ENCODE measurements at places on chromosomes 5 and 9.

DNA sequence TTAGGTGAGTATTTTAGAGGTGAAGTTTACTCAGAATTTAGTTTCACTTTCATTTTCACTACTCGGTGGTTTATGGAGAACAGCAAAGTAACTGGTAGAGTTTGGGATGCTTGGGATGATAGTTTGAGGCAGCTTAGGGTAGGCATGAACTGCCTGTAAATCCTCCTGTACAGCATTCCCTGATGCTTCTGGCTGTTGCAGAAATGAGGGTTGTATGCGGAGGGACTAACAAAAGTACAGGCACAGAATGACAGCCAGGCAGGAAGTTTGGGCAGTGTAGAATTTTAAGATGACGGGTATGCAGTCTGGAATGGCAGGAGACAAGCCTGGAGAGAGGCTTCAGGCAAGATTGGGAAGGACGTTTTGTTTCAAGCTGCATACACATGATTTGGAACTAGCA lies 48.0 kb upstream of the FAM120AOS start:
- no peak overlapping the region for H3K27ac ChIP-seq
- no peak for DNase-seq
- H3K4me3 ChIP-seq = no peak overlapping the region
- H3K27me3 ChIP-seq = no peaks in the 10 kb centered on the region
- peaks cover 10% of the 10 kb centered on the region for H3K4me1 ChIP-seq

DNA sequence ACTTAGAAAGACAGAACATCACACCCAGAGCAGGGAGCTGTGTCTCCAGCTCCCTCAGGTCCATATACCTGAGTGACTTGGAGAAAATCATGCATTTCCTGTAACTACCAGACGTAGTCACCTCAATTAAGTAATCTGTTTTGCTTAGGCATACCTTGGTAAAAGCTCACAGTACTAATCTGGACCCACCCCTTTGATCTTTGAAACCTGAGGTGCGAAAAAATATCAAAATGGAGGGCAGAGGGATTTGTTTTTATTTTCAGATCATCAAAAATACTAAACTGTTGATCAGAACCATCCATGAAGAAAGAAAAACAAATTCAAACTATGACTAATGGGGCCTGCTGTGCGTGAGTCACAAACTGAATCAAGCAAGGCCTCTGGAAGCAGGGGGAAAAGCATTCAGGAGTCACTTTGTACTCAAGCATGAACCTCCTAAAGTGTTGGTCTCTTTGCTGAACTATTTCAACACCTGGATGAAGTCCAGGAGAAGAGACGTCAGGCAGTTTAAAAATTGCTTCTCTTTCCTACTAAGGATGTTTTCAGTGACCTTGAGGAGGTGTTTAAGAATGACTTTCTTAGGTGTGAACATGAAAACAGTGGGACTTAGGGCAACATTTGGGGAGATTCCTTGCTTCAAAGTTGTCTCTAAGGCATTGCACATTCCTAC lies 76.3 kb downstream of the MUSK start:
- H3K4me1 ChIP-seq = peaks cover 10% of the 10 kb centered on the region
- no peaks in the 10 kb centered on the region for H3K36me3 ChIP-seq
- H3K27me3 ChIP-seq = peaks cover 5% of the 10 kb centered on the region

GRCh38 chr5:132434416-132435286 lies 55.9 kb downstream of the IRF1 start:
- no peak overlapping the region for H3K4me3 ChIP-seq
- H3K36me3 ChIP-seq = no peaks in the 10 kb centered on the region
- H3K27me3 ChIP-seq = peaks cover 9% of the 10 kb centered on the region
- peak overlapping the region; percentile 1 for H3K27ac ChIP-seq

DNA sequence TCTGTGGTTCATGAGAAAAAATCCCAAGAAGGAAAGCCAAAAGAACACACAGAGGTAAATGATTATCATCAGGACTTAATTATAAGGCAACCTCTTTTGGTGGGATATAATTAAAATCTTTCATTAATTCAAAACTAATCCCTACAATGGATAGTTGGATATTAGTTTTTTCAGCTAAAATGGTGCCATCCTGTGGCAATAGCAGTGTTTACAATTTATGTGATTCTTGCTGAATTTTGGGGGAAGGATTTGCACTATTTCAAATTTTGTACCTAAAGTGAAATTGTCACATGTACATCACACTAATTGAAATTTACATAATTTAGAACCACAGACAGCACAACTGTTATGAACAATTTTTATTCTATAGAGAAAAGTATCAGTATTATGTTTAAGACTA lies 67.0 kb downstream of the CAST start:
- peaks cover 18% of the 10 kb centered on the region for H3K36me3 ChIP-seq
- H3K27ac ChIP-seq = no peak overlapping the region
- no peaks in the 10 kb centered on the region for H3K27me3 ChIP-seq
- no peaks in the 10 kb centered on the region for H3K4me1 ChIP-seq
- no peak for DNase-seq

DNA sequence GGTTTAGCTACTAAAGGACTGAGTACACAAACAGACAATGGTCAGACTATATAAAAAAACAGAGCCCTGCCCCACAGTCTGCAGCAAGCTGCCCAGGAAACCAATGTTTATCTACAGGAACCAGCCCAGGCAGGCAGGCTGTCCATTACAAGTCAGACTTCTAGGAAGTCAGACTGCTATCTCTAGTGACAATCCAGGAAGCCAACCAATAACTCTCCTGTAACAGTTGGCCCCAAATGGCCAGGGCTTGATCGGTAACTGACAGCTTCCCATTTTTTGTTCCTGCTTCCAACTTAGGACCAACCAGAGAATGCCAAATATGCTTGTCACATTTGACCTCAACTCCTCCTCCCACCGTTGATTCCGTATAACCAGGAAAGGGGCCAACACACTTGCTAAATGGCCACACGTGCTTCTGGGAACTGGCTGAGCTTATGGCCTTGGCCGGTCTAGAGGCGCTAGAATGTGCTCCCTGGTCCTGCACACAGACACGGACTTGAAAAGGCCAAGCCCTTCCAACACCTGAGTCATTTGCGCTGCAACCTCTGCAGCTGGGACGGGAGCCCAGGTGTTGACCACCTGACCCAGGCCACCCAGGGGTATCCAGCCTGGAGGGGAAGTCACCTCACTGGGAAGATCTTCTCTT lies 79.6 kb upstream of the CDK20 start:
- H3K36me3 ChIP-seq = no peaks in the 10 kb centered on the region
- no peak overlapping the region for H3K4me3 ChIP-seq
- H3K27ac ChIP-seq = no peak overlapping the region
- no peak for DNase-seq
- H3K27me3 ChIP-seq = peaks cover 7% of the 10 kb centered on the region

- peaks cover 21% of the 10 kb centered on the region for H3K4me1 ChIP-seq
These were observed 32.3 kb upstream of the CSF1R start for GRCh38 chr5:150118561-150119229.

DNA sequence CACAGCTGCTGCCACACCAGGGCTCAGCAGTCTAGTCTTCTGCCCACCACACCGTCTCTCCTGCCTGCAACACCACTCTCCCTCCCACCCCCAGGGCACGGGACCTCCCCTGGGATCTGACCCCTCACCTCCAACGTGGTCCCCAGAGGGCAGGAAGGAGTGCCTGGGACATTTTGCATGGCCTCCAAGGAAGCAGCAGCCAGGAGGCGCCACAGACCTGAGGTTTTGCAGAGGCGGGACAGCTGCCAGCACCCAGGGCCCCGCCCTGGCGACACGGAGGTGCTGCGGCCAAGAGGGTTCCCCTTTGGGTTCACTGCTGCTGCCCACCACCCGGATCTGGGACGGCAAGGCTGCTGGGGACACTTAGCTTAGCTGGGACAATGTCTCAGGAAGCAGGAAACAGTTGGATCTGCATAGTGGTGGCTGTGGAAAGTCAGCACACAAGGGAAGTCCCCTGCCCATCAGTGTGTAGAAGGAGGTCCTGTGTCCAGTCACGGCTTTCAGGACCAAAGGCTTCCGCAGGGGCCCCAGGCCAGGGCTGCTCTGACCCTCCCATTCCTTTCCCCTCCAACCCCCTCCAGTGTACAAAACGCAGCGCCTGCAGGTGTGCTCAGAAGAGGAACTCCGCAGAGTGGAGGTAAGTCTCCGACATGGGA lies 13.8 kb downstream of the PROP1 start:
- DNase-seq = peak; percentile 28
- H3K27ac ChIP-seq = no peak overlapping the region
- H3K27me3 ChIP-seq = peaks cover 11% of the 10 kb centered on the region
- H3K36me3 ChIP-seq = no peaks in the 10 kb centered on the region
- no peak overlapping the region for H3K4me3 ChIP-seq
- peaks cover 30% of the 10 kb centered on the region for H3K4me1 ChIP-seq

- H3K4me3 ChIP-seq = no peak overlapping the region
- H3K4me1 ChIP-seq = peaks cover 24% of the 10 kb centered on the region
- no peak overlapping the region for H3K27ac ChIP-seq
- H3K27me3 ChIP-seq = peaks cover 3% of the 10 kb centered on the region
- DNase-seq = no peak
These were observed 172.0 kb downstream of the DENND1A start for GRCh38 chr9:123757960-123758359.

- H3K36me3 ChIP-seq = peaks cover 6% of the 10 kb centered on the region
- no peak for DNase-seq
- peaks cover 2% of the 10 kb centered on the region for H3K27me3 ChIP-seq
- H3K4me1 ChIP-seq = no peaks in the 10 kb centered on the region
- H3K27ac ChIP-seq = no peak overlapping the region
These were observed 1.3 kb downstream of the TMEM250 start for GRCh38 chr9:136117291-136117915.

GRCh38 chr5:108382784-108383330 lies 959 bp upstream of the FBXL17 start:
- peaks cover 7% of the 10 kb centered on the region for H3K36me3 ChIP-seq
- no peak for DNase-seq
- peaks cover 39% of the 10 kb centered on the region for H3K4me1 ChIP-seq
- H3K27ac ChIP-seq = peak overlapping the region; percentile 96

- H3K27ac ChIP-seq = no peak overlapping the region
- DNase-seq = no peak
- no peaks in the 10 kb centered on the region for H3K4me1 ChIP-seq
- peaks cover 76% of the 10 kb centered on the region for H3K36me3 ChIP-seq
These were observed 48.2 kb downstream of the ERMP1 start for GRCh38 chr9:5784526-5785315.

GRCh38 chr5:176559683-176560082 lies 10.5 kb downstream of the CDHR2 start:
- DNase-seq = no peak
- no peaks in the 10 kb centered on the region for H3K36me3 ChIP-seq
- H3K27me3 ChIP-seq = peaks cover 10% of the 10 kb centered on the region
- no peak overlapping the region for H3K4me3 ChIP-seq
- H3K4me1 ChIP-seq = peaks cover 21% of the 10 kb centered on the region

DNA sequence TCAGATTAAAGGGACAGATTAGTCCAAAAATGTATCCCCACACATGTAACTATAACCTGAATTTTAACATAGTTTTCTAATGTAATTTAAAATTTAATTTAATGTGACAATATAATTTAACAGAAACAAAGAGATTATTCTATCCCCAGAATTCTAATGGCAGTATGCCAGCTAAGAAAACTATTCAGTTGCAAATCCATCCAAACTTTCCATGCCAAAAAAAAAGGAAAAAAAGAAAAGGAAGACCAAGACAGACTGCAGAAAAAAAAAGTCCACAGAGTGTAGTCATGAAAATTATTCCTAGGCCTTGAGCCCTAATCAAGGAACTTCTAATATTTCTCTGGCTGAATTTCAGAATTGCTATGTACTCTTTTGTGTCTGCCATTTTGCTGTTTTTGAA lies 217.6 kb downstream of the CDH18 start:
- H3K4me1 ChIP-seq = no peaks in the 10 kb centered on the region
- H3K27me3 ChIP-seq = peaks cover 4% of the 10 kb centered on the region
- no peaks in the 10 kb centered on the region for H3K36me3 ChIP-seq
- H3K4me3 ChIP-seq = no peak overlapping the region
- H3K27ac ChIP-seq = no peak overlapping the region

- peak overlapping the region; percentile 12 for H3K27ac ChIP-seq
- H3K4me1 ChIP-seq = no peaks in the 10 kb centered on the region
- no peak overlapping the region for H3K4me3 ChIP-seq
- no peaks in the 10 kb centered on the region for H3K36me3 ChIP-seq
- DNase-seq = no peak
These were observed 261.0 kb downstream of the SEMA5A start for GRCh38 chr5:9284781-9285307.

GRCh38 chr9:13412331-13412730 lies 132.8 kb upstream of the MPDZ start:
- peaks cover 2% of the 10 kb centered on the region for H3K4me1 ChIP-seq
- H3K27me3 ChIP-seq = peaks cover 3% of the 10 kb centered on the region
- H3K27ac ChIP-seq = no peak overlapping the region
- H3K4me3 ChIP-seq = no peak overlapping the region
- H3K36me3 ChIP-seq = no peaks in the 10 kb centered on the region
- DNase-seq = no peak

DNA sequence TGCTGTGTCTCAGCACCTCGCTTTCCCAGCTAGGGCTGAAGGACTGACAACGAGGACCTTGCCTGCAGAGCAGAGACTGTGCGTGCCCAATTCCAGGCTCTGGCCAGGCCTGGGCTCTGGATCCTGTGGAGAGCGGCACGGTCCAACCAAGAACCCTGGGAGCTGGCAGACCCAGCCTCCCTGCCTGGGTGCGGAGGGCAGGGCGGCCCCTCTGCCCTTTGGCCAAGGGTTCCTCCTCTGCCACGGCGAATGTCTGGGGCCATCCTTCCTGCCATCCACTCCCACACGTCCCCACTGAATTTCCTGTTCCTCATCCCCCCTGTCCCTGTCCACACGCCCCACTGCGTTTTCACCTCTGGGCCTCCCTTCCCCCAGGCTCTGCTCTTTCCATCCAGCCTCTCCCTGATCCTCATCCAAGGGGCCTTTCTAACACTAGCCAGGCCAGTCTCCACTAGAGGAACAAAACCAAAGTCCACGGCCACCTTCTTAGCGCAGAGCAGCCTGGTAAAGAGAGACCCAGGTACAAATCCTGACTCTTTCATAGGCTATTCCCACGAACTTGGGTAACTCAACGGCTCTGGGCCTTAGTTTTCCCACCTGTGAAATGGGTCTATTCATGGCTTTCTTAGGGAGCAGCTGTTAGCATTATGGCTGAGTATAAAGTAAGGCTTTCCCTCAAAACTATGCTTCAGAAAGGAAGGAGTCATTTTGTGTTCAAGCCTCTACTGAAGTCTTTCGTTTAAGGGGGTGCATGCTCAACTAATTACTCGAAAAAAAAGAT lies 95.5 kb upstream of the PHYKPL start:
- H3K4me1 ChIP-seq = peaks cover 88% of the 10 kb centered on the region
- no peaks in the 10 kb centered on the region for H3K36me3 ChIP-seq
- H3K27me3 ChIP-seq = peaks cover 18% of the 10 kb centered on the region
- H3K27ac ChIP-seq = no peak overlapping the region

DNA sequence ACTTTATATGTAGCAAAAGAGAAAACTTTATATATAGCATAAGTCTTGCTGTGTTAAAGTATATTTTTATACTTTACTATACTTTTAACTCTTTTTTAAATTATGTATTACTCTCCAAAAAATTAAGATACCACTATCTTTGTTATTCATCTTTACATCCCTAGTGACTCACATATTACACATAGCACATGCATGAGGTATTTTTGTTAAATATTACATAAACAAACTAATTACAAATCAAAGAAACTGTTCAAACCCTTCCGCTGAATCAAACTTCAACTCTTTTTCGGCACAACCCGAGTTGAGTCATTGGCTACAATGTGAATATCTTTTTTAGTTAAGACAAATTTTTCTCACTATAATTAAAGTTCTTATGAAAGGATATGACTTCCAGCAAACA lies 32.1 kb downstream of the NADK2 start:
- no peaks in the 10 kb centered on the region for H3K27me3 ChIP-seq
- DNase-seq = no peak
- H3K27ac ChIP-seq = no peak overlapping the region
- peaks cover 31% of the 10 kb centered on the region for H3K36me3 ChIP-seq
- H3K4me1 ChIP-seq = no peaks in the 10 kb centered on the region

All from nephron progenitor cell (in vitro differentiated cells).